Midbrain (tissue), 1 donor: ENCODE measurements at places on chromosomes 1 and 21.

DNA sequence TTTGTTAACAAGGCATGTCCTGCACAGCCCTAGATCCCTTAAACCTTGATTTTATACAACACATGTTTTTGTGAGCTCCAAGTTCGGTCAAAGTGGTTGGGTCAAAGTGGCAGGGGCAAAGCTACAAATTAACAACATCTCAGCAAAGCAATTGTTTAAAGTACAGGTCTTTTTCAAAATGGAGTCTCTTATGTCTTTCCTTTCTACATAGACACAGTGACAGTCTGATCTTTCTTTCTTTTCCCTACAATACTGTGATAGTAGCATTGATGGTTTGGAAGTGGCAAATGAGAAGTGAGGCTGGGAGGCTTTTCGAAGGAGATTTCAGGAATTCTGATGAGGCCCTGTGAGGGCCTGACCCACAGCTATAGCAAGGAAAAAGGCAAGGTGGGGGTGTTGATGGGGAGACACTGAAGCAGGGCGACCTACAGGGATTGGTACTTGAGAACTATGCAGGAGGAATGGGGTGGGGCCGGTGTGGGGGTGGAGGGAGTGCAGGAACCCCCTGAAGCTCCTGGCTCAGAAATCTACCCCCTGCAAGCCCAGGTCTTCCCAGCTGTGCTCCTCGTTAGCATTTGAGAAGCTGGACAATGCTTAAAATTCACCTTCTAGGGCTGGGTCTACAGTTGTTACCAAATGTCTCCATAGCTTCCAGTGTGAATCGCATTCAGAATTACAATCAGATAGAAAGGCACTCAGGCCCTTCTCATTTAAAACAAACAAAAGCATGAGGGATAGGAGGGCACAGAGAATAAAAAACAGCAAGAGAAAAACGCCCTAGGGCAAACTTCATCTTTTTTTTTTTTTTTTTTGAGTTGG, 102.6 kb upstream of the PPM1J start:
- DNase-seq, result no peak

- DNase-seq, result no peak
Observed at GRCh38 chr1:172640111-172640510, 18.8 kb upstream of the FASLG start.

GRCh38 chr1:111825217-111825616, 69.5 kb downstream of the DDX20 start:
- DNase-seq, result no peak

DNA sequence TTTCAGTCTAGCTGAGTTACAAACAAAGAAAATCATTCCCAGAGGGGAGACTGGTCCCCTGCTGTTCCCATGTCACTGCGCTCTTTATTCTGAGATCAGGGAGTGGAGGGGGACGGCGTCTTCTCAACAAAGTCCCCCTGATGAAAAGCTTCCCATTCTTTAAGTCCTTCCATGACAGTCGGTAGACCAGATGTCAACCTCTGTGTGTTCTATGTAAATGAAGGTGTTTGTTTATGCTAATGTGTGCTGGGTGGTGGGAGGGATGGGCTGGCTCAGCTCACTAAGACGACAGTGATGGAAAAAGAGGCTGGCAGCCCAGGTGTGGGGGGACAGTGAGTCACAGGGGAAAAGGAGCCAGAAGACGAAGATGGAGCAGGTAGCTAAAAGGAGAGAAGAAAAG, 148.2 kb upstream of the KLHDC7A start:
- no peak for DNase-seq

DNA sequence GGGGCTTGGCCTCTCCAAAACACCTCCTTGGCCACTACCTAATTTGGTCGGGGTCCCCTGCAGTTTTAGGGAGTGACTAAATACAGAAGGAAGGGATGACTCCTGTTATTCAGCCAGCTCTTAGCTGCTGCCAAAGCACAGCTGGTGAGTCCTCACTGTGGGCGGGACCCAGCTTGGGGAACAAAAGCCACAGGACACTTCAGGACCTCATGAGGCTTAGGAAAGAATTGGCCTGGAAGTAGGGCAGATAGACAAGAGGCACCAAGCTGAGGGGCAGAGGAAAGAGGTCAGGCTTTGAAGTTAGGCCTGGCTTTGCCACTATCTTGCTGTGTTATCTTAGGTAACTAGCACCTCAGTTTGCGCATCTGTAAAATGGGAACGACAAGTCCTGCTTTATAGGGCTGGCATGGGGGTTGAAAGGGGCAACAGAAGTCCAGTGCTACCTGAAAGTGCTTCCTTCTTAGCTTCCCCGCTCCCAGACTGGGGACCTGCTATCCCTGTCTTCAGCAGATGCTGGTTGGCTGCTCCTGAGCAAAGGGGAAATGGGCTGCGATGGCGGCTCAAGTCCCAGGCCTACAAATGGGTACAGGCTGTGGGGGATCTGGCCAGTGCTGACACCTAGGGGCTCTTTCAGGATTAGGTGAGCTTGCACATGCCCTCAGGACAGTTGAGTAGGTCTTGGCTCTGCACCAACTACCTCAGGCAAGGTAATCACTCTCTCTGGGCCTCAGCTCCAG, 15.7 kb downstream of the IFI6 start:
- no peak for DNase-seq

GRCh38 chr21:36918291-36918690, 48.2 kb downstream of the HLCS start:
- DNase-seq, result no peak

DNA sequence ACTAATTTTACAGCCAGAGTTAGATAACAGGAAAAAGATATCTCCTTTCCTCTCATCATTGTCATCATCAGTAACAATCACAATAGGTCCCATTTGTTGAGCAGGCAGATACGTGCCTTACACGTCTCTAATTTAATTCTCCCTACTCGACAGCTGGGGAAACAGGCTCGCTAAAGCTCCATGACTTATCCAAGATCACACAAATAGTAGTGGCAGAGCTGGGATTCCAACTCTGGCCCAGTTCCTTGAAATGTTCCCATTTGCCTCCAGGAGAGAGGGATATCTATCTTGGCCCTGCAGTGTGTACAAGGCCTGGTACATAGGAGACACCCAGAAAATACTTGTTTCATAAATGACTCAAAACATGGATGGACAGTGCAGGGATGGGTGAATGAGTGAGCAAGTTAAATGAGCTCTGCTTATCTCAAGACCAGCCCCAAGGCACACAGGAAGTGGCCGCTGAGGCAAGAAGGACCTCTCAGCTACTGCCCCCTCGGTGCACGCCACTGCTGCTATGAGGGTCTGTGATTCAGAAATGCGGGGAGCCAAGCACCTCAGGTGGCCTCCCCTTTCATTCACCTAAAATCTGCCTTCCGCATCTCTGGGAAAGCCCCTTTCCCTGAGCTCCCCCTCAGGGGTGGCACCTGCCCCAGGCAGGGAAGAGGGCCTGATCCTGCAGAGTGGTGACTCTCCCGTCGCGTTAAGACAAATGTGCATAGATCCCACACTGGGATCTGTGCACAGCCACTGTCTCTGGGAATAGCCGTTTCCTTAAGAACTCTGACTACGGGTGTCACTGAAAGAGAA, 3.6 kb downstream of the KCNN3 start:
- no peak for DNase-seq

DNA sequence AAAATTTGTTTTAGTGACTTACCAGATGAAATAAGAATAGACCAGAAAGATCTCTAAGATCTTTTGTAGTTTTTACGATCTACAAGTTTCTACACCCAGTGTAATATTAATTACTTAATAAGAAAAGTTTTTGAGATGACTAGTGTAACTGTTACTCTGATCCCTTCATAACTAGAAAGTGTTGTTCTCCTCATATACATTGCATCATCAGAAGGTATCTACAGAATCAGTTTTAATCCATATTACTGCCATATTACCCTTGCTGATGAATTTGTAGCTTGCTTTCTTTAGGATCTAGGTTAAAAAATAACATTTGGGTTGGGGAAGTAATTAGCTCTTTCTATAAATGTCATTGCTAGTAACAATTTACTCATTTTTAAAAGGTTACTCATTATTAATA, 72.5 kb downstream of the GPR161 start:
- DNase-seq, result no peak

GRCh38 chr1:205275133-205275532, 46.4 kb downstream of the NUAK2 start:
- DNase-seq, result no peak

DNA sequence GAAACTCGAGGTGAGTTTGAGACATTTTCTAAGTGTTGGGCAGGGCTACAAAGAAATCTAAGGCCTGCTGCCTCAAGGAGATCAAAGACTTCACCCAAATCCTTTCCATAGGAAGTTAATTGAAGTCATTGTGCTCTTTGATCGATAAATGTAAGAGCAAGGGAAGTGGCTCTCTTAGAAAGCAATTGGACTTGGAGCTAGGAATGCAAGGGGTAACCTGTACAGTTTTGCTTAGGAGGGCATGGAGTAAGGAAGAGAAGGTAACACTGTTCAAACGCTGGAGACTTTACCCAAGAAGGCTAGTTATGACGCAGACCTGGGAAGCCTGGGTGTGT, 418.0 kb upstream of the PROX1 start:
- no peak for DNase-seq

DNA sequence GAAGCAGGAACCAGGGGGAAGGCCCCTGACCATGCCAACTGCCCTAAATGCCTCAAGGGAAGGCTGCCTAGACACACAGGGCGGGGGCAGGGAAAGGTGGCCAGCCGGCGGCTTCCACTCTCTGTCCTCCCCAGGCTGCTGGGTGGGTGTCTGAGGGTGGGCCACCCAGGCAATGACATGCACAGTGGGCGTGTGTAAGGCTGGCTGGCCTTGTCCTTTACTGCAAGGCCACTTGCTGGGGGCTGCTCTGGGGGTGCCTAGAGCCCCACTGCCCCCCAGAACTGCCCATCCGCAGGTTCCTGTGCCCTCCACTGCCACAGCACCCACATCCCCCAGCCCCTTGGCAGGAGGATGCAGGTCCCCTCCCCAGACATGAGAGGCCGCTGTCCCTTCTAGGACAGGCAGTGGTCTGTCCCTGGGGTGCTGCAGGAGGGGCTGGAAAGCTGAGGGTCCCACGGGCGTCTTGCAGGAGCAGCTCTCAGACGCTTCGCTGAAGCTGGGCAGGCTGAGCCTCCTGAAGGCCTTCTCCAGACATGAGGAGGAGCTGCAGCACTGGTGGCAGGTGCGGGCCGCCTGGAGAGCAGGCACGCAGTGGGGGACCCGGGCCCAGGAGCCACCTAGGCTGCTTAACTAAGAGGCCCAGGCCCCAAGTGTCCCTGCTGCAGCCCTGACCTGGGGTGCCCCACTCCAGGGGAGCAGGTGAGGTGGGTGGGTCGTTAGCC, 10.1 kb downstream of the CCDC27 start:
- no peak for DNase-seq

GRCh38 chr1:63323865-63324778, 1.8 kb downstream of the FOXD3 start:
- no peak for DNase-seq

GRCh38 chr1:94122201-94122970, 1.4 kb upstream of the ABCA4 start:
- no peak for DNase-seq

- DNase-seq, result no peak
Observed at GRCh38 chr1:118333601-118334210, 148.7 kb upstream of the SPAG17 start.

GRCh38 chr1:204301171-204301957, 58.4 kb downstream of the PLEKHA6 start:
- no peak for DNase-seq

GRCh38 chr1:54857746-54858561, 29.0 kb downstream of the DHCR24 start:
- DNase-seq, result no peak

DNA sequence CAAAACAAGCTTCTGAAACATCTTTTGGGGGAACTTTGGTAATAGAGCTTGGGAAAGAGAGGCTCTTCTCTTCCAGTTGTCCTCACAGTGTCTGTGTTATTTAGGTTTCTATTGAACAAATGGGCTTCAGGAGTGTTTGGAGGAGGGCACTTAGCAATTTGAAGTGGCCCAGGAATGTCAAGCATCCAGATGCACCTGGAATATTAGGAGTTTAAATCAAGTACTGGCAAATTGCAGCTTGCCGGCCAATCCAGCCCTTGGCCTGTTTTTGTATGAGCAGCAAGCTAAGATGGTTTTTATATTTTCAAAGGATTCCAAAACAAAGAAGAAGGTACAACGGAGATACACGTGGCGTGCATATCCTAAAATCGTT, 94.7 kb downstream of the CCDC185 start:
- DNase-seq, result no peak

DNA sequence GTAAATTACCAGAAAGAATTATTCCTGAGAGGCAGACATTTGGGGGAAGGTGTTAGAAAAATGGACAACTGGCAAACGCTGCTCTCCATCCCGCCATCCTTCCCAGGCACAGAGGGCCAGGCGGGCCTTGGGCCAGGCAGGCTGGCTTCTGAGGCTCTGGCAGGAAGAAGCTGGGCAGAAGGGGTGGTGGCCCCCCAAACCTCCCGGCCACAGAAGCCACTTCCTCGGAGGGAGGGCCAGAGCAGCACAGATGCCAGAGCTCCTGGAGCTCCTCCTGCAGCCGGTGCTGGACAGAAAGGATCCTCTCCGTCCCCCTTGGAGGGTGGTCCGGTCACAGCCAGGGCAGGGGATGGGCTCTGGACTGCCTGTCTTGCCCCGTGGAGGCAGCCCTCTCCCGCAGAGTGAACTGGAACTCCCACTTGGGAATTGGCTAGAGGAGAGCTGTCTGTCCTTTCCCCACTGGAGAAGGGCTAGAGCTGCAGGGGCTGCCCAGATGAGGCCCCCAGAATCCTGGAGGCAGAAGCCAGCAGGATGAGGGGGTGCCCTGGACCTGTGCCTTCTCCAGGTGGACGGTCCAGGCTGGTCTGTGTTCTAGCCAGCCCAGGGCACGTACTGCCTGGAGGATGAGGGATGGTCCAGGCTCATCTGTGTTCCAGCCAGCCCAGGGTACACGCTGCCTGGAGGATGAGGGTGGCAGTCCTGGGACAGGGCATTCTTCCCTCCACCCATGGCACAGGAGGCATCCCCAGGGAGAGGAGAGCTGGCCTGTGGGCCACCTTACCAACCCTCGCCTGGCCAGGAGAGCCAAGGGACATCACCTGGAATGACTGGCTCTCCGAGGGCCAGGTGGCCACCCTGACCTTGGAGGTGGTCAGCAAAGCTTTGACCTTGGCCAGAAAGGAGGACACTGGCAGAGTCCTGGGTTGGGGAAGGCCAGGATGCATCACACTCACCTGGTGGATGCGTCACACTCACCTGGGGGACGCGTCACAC, 47.4 kb upstream of the ACTRT2 start:
- DNase-seq, result no peak

- no peak for DNase-seq
Observed at GRCh38 chr21:29256126-29256910, 42.4 kb upstream of the BACH1 start.

DNA sequence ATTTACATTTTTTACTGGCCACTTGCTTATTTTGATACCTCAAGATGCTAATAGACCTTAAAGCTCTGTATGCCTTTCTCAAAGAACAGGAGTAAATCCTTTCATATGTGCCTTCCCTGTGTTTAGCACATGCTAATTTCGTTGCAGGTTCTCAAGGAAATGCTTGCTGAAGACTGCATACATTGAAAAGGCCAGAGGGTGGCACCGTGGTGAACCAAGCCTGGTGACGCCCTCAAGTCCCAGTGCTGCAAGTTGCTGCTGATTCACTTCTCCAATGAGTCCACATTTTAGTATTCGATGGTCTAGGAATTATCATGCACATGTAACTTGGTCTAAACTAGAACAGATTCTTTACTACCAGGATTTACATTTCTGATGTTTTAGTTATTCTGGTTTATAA, 94.1 kb downstream of the CLDN17 start:
- no peak for DNase-seq

- DNase-seq, result no peak
Observed at GRCh38 chr1:245588116-245588639, 433.4 kb downstream of the KIF26B start.

- no peak for DNase-seq
Observed at GRCh38 chr1:65165269-65165993, 17.4 kb downstream of the AK4 start.

- DNase-seq, result no peak
Observed at GRCh38 chr1:15167386-15167785, 13.8 kb downstream of the TMEM51 start.
